Left renal cortex interstitium (tissue), 4 donors: ENCODE measurements at places on chromosomes 6 and 20.

GRCh38 chr20:37453836-37454235 is 67.2 kb upstream of the NNAT start:
- DNase-seq, result no peak

DNA sequence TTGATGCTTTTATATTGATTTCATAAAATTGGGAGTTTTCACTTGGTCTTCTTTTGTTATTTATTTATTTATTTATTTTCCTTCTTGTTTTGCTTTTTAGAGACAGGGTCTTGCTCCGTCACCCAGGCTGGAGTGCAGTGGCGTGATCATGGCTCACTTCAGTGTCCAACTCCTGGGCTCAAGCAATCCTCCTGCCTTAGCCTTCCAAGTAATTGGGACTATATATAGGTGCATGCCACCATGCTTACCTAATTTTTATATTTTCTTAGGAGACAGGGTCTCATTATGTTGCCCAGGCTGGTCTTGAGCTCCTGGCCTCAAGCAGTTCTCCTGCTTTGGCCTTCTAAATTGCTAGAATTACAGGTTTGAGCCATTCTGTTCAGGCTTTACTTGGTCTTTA is 38.3 kb upstream of the MYLK2 start:
- DNase-seq, result no peak

GRCh38 chr20:59740621-59741020 is 136.3 kb downstream of the PHACTR3 start:
- DNase-seq, result no peak

DNA sequence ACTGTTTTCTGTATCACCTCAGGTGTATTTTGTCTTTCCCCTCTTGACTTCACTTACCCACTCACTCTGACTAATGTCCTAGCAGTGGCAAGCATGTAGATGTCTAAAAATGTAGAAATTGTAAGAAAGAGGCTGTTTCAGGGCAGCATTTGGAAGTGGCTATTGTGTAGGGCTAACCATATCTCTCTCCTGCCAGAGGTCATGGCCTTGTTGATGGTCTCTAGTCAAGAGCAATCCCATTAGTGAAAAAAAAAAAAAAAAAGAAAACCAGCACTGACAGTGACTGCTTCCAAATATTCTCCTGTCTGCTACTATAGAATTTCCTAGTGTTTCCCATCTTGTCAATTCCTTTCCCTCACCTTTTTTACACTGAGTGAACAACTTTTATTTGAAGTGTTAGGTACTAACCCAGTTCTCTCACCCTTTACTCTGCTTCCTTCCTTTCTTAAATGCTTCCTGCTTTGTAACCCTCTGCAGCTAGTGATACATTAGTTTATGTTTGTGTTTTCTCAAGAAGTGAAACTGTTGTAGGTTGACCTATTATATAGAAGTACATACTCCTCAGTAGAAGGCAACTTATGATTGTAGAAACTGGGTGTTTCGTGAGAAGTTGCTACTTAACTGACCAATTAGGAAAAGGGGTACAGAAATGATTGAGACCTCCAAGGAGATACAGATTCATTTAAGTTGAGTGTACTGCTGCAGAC is 174.1 kb upstream of the PTPRK start:
- DNase-seq, result no peak

DNA sequence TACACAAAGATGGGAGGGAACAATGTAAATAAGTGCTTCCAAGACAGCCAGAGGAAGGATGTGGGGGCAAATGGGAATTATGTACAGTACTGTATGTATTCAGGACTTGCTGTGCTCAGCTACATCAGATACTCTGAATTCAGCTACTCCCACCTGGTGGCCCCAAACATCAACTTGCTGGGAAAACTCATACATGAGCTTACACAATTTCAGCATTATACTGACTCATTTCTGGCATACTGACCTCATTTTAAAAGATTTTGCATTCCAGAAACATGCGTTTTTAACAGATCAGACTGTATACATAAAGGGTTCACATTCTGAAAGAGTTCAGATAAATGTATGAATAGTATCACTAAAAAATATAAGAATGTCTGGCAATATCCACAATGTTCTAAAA is 59.7 kb downstream of the GPX5 start:
- DNase-seq, result no peak

- DNase-seq, result no peak
Measured at GRCh38 chr6:134722200-134722870, 227.6 kb downstream of the ALDH8A1 start.

DNA sequence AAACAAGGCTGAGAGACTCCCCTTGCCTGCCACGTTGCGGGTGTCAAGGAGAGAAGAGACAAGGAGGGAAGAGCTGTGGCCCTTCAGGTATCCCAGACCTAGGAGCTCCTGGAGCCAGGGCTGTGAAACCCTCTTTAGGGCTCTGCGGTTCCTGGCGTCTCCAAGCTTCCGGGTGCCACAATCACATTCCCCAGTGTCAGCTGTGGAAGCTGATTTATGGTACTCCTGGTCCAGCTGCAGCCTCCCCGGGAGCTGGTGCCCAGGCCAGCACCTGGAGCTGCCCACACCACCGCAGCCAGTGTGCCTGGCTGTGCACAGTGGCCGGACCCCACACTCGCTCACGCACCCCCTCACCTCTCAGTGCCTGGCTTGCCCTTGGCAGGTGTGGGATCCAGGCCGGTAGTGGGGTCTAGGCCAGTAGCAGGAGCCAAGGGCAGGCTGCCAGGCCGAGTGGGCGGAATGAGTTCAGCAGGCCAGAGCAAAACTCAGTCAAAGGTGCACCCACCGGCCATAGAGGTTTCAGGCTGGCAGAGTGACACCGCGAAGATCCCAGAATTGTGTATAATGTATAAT is 58.9 kb upstream of the L3MBTL3 start:
- no peak for DNase-seq
